Kidney capillary endothelial cell (primary cell): ENCODE measurements at places on chromosomes 5 and 9.

DNA sequence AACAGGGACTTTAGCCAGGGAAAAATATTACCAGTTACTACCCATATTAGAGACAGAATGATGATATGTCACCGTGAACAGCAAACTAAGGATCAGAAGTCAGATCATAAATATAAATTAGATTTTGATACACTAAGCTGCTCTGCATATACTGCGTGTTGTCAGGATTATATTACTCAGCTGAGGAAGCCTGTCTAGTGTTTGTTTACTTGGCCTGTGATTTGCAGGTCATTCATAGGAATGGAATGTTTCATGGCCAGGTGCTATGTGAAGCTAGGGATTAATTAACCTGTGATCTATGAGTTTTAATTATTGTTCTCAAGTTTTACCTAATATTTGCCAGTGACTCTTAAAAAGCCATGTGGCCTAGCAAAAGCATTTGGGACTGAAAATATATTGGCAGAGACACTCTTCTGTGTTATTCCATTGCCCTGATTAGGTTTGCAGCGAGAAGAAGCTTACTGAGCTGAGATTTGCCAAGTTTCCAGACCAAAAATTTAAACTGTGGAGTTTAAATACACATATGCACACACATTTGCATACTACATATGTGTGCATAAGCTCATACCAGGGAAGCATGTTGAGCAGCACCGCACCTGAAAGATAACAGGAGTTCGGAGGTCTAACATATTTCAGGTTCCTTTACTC, 496.3 kb upstream of the GRIA1 start:
- no peak for DNase-seq

DNA sequence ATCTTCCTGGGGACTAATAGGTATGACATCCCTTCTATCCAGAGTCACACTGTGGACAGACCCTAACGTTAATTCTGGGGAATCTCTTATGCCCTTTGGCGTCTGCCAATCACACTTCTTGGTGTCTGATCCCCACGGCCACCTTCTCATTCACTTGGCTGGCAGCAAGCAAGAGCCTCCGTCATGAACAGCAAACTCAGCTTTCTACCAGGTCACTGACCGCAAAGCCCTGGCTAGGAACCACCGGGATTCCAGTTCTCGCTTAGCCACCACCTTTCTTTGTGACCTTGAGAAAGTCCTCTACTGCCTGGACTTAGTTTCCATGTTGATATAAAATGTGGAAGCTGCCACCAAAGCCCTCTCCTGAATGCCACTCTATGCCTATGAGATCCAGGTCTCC, 67.7 kb upstream of the FCN1 start:
- DNase-seq: no peak

GRCh38 chr9:86545090-86545489, 190.9 kb upstream of the TUT7 start:
- no peak for DNase-seq

GRCh38 chr5:82205005-82205404, 73.1 kb downstream of the RPS23 start:
- no peak for DNase-seq

- no peak for DNase-seq
Measured at GRCh38 chr5:137022043-137022442, 477.1 kb downstream of the SPOCK1 start.

GRCh38 chr5:9512457-9512856, 33.4 kb downstream of the SEMA5A start:
- DNase-seq: no peak

GRCh38 chr5:80206282-80206681, 49.6 kb downstream of the SERINC5 start:
- DNase-seq: no peak

GRCh38 chr9:98842510-98842909, 35.0 kb downstream of the GALNT12 start:
- no peak for DNase-seq

DNA sequence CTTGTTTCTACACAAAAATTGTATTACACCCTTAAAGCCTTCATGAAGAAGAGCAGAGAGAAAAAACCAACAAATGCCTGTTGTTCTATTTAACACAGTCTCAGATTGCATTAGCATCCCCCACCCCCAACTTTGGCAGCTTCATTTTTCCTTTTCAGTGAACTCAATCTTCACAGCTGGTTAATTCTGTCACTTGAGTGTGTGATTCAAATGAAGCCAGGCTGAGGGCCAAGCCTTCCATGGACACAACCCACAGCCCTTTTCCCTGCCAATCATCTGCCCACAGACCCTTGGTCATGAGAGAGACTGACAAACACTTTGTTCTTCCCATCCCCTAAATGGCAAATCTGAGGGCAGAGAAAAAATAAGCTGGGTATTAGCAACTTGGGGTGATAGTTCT, 217.5 kb upstream of the NMUR2 start:
- DNase-seq: no peak

DNA sequence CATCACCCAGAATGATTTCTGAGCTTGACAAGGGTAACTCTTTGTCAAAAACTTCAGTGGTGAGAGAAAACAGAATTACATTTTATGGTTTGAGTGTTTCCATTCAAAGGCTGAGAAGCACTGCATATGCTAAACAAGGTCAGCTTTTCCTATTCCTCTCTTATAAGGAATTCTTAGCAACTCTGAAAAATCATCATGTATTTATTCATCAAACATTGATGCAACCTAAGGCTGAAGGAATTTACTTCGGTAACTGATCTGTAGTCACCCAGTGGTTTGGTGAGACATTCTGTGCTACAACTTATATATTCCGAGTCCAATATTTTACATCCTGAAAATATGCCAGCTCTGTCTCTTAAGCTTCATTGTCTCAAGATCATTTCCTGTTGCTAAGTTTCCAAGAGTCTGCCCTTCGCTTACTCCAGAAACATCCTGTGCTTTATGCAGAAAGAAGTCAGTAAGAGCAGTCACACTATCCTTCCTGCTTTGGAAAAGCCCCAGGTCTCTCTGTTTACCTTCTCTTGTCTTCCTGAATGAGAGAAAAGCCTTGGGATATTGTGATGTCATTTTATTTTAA, 176.6 kb upstream of the TBCA start:
- DNase-seq: peak; percentile 42

GRCh38 chr5:549229-549628, 25.0 kb upstream of the SLC9A3 start:
- DNase-seq: no peak

DNA sequence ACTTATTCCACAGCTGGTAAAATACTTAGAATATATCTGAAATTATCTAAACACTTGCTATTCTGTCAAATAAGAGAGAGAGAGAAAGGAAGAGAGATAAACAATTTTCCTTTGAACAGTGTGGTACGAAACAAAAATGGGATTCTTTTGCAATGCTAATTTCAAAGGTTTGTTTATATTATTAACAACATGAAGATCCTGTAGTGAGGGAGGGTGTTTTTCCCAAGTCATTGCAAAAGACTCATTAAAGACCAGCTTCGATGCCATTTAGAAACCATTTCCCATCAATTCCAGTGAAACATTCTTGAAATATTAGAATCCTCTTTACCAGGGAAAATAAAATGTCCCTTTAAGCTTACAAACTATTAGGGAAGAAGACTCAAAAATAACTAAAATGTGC, 505.4 kb downstream of the SEMA5A start:
- DNase-seq: no peak

GRCh38 chr5:86797677-86798076, 179.9 kb downstream of the COX7C start:
- DNase-seq: no peak

DNA sequence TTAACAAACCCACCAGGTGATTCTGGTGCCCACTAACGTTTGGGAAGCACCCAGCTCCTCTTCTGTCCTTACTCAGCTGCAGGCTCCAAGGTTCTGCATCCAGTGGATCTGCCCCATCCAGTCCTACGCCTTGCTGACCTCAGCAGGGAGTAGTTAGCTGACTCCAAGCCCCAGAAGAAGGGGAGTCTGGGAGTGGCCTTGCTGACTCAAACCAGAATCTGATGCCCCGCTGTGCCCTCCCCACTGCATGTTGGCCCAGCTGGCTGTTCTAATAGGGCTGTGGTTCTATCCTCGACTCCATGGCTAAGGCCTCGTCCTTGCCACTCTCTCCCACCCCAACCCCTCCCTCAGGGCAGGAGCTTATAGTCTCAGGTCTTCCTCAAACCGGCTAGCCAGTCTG, 136.3 kb downstream of the TTLL11 start:
- DNase-seq: no peak

DNA sequence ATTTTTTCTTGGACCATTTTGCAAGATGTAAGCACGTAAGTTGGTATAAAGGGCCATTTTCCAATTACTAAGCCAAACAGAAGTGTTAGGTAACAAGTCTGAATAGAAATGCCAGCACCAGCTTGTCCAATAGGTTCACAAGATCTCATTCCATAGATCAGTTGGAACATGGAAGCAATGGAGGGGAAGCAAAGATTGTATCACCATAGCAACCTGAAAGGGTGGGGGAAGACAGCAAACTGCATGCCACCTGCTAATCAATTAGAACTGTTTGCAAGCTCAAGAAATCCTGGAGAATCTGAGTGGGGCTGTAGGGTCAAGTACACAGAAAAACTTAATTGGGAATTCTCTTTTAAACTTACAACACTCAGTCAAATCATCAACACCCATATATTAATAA, 264.9 kb upstream of the EFNA5 start:
- DNase-seq: no peak

DNA sequence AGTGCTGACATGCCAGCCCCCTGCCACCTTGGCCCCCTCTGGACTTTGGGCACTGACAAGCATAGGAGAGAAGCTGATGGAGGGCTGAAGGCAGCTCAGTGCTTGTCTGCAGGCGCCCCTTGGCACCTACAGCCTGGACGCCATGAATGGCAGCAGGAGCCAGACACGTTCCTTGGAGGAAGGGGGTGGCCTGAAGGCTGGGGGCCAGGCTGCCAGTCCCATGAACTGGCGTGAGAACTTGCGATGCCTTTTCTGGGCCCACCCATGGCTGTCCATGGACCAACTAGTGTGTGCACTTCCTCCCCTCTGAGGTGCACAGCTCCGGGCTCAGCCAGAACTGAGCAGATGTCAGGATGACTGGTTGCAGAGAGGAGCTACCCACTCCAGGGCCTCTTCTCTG, 99.0 kb upstream of the RANBP6 start:
- no peak for DNase-seq

DNA sequence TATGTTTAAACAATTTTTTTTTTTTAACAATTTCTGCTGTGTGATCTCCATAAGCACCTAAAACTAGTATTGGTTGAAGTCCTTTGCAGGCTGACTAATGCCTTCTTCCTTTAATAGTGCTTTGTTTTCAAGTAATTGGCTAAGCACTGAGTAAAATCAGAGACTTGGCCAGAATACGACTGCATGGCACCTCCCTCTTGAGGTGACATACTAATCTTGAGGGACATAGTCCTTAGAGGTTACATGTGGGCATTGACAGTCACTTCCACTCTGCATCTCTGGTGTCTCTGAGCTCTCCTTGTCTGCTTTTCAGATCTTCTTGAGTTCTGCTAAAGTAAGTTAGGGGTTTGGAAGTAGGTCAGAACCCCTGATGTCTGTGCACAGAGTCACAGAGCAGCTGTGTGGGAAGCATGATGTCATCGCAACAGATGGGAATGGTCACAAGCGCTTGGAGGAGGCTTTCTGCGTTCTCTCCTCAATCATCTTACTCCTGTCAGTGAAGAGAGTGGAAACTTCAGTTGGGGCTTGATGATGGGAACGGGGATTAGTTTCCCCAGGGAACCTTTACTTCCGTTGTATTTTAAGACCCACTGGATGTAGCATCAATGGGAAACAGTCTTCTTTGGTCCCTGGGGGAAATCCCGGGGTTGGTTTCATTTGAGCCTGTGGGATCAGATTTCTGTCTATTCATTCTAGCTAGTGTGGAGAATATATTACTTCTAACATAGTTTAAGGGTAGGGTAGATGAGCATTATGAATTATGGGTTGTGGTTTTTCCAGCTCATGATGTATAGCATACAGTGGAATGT, 136.9 kb downstream of the ARHGAP26 start:
- no peak for DNase-seq

- DNase-seq: no peak
Measured at GRCh38 chr5:56814361-56814962, 887 bp upstream of the MAP3K1 start.

DNA sequence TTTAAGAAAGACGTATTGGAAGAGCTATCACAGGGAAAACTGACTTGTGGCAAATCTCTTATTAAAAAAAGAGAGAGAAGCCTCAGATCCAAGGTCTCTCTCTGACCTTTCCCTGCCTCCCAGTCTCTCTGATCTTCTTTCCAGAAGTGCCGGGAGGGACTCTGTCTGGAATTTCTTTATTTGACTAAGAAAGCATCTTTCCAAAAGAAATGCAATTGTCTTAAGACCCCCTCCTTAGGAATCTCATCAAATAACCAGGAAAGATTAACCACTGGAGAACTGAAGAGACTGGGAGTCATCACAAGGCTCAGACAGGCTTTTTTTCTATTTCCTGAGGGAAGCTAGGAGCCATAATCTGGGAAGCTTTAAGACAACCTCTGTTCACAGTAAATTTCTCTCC, 4.6 kb downstream of the C1QTNF3 start:
- DNase-seq: no peak
